ENCODE measurements at places on chromosomes 16 and 17.
A peak's percentile ranks its signal among the peaks of the same experiment; 100 is the strongest.

DNA sequence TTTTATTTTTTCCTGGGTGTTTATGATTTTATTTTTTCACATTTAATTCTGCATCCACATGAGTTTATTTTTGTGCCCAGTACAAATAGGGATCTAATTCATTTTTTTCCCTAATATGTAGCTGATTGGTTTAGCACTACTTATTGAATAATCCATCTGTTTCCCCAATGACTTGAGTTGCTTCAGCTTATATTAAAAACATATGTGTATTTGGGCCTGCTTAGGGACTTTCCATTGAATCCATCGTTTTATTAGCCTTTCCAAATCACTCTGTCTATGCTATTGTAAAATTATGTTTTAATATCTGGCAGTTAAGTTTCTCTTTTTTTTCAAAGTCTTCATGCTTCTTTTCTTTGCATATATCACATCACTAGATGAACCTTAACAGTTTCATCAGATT is 42.2 kb downstream of the WWP2 start:
- DNase-seq, result no peak

DNA sequence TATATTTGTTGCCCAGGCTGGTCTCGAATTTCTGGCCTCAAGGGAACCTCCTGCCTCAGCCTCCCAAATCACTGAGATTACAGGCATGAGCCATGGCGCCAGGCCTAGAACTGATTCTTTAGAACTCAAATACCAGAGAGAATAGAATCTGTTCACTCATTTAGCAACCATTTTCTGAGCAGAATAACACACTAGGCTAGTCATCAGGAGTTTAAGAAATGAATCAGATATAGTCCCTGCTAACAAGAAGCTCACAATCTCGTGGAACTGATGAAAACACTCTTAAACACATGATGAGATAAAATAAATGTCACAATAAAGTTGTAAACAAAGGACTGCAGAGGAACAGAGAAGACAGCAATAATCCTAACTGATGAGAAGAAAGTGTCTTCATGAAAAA is 55.8 kb upstream of the ADCY9 start:
- no peak for DNase-seq

DNA sequence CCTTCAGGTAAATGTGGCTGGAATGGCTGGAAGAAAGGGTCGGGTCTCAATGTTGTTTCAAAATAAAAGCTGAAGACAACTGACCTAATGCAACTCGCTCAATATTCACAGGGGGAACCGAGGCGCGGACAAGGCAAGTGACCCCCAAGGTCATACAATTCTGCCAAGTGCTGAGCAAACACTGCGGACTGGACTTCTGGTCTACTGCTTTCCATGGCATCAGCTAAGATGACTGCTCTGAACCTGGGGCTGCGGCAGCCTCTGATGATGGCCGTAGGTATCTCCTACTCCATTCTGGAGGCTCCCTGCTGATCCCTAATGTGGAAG is 21.9 kb downstream of the CA4 start:
- DNase-seq, result no peak

DNA sequence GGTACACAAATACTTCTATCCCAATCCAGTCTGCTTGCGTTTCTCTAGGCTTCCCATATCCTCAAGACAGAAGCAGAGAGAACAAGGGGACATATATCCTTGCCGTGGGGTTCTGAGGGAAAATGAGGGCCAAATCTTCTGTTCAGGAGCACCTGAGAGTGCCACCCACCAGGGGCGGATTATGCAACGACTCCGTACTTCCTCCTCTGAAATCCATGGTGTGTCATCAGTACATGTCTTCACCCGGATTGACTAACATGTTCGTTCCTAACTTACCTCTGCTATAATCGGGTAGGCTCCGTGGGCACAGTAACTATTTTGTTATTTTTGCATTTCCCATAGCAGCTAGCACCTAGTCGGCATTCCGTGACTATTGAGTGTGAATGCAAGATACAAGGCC is 7.8 kb upstream of the ZNF200 start:
- DNase-seq, result no peak

- DNase-seq, result no peak
These were observed 22.5 kb downstream of the EIF4A3 start for GRCh38 chr17:80124351-80124981.

- no peak for DNase-seq
These were observed 7.0 kb downstream of the CORO6 start for GRCh38 chr17:29615492-29616299.

- no peak for DNase-seq
These were observed 12.7 kb downstream of the JPT2 start for GRCh38 chr16:1690810-1691209.

GRCh38 chr17:34319039-34319483 is at the start of gene CCL8:
Gene CCL8 (plus strand): TSS chr17:34319435. CDS start chr17:34319502, 67 bp downstream.
- no peak for DNase-seq

DNA sequence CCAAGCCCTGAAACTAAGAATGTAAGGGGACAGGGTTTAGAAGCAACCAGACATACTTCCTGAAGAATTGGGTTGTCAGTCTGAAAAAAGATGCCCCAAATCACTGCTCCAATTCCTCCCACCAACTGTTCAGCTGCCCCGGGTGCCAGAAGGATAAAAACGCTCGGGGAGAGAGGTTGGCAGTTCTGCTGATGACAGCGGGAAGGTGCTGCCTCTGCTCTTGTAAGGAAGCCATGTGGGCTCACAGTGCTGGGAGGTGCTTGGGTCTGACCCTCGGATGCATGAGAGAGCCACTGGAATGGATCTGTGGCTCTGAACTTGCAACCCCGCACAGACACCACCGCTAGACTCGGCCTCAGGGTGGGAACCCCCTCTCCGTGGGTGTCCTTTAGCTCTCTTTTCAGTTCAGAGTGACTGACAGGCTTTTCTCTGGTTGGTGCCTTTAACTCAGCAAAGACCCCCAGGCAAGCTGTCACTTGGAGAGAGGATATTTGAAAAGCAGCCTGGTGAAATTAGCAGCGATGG is 364.8 kb upstream of the RBFOX1 start:
- DNase-seq, result no peak

DNA sequence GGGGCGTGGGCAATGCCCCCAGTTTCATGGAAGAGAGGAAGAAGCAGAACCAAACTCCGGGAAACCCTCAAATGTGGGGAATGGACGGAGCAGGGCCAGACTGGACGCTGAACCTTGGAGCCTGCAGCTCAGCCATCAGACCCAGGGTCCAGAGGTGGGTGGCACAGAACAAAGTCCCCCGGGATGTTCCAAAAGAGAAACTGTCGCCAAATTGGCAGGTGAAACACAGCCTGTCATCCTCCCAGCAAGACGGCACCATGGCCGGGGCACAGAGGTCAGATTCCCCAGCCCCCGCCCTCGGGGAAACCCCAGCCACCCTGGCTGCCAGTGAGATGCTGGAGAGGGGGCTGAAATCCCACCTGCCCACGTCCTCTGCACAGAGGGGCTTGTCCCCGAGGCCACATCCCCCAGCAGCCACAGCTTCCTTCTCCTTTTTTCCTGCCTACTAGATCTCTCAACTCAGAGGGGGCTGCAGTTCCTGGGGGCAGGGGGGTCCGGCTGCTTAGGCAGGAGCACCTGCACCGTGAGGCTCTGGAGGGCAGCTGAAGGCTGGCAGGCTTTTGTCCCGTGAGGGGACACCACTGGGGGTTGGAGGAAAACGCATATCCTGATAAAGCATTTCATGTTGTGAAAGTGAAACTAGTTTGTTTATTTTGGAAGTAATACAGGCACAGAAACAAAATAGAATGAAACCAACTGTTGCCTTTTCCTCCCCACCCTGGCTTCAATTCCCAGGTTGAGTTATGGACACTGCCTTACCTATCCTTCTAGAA is 1.2 kb upstream of the SECTM1 start:
- no peak for DNase-seq

GRCh38 chr16:29858149-29858849 is 4.7 kb downstream of the CDIPT start:
- DNase-seq, result no peak

GRCh38 chr16:10865991-10866966 is 10.7 kb upstream of the CIITA start:
- no peak for DNase-seq

- DNase-seq, result peak; percentile 60
These were observed 94.0 kb downstream of the SKAP1 start for GRCh38 chr17:48335858-48336500.

DNA sequence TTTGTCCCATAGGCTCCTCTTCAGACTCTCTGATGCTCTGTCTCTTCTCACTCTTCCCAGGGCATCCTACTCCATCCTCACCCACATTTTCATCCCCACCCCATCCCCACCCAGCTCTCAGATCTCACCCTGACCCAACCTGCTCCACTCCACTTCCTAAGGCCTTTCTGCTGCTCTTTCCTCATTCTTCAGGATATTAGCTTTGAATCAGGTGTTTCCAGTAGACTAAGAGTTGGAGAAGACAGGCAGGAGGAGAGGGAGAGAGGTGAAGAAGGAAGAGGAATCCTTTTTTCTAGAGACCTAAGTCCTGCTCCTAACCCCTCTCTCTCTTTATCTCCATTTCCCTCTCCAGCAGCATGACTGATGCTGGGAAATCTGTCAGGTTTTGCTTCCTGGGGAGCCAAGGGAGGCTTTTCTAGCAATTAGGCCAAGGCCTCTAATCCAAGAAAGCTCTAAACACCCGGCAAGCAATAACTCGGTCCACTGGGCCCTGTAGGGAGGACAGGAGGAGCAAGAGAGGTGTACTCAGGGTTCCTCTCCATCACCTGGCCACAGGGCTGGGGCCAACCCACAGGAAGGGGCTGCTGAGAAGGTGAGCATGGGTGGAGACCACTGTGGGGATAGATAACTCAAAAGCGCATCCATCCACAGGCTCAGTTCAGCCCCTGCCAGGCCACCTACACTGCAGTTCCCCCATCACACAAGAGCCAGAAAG is 133.3 kb downstream of the TMEM132E start:
- DNase-seq, result no peak

DNA sequence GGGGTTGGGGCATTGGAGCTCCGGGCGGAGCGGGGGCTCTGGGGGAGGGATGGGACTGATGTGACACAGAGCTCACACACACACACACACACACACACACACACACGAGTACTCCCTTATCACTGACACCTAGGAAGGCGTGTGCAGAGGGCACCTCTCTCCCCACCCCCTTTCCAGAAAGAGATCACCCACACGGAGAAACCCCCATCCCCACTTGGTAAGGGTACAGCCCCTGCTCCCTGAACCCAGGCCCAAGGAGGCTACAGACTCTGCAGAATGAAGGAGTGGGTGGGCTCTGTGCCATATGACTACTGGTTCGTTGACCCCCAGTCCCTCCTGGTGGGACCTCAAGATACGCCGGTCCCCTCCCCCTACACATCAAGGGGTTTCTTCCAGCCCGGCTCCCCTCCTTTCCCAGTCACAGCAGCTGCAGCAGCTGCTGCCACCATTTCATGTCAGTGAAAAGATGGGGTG is 8.7 kb upstream of the ARHGAP23 start:
- no peak for DNase-seq

DNA sequence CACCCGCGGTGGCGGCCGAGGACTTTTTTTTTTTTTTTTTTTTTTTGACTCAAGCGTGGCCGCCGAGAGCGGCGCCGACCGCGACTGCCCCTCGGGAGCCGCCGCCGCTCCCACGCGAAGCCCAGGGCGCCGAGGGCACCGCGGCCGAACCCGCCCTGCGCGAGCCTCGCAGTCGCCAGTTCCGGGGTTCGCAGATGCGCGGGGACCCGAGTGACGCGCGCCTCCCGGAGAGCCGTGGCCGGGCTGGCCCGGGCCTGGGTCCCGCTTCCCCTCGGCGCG is 1.1 kb downstream of the METRNL start:
- DNase-seq, result no peak

DNA sequence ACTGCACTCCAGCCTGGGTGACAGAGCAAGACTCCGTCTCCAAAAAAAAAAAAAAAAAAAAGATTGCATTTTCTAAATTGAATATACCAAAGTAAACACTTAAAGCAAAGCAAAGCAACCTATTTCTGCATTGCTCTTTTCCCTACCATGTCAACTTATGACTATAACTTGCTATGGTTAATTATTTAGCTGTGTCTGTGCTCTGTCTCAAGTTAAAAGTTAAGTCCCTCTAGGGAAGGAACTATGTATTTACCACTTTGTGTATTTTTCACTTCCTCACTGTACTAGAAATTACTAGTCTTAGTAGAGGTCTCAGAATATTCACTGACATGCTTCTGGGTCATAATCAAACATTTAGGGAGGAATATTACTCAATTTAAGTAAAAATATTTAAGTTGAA is 711.7 kb upstream of the SOX9 start:
- no peak for DNase-seq

DNA sequence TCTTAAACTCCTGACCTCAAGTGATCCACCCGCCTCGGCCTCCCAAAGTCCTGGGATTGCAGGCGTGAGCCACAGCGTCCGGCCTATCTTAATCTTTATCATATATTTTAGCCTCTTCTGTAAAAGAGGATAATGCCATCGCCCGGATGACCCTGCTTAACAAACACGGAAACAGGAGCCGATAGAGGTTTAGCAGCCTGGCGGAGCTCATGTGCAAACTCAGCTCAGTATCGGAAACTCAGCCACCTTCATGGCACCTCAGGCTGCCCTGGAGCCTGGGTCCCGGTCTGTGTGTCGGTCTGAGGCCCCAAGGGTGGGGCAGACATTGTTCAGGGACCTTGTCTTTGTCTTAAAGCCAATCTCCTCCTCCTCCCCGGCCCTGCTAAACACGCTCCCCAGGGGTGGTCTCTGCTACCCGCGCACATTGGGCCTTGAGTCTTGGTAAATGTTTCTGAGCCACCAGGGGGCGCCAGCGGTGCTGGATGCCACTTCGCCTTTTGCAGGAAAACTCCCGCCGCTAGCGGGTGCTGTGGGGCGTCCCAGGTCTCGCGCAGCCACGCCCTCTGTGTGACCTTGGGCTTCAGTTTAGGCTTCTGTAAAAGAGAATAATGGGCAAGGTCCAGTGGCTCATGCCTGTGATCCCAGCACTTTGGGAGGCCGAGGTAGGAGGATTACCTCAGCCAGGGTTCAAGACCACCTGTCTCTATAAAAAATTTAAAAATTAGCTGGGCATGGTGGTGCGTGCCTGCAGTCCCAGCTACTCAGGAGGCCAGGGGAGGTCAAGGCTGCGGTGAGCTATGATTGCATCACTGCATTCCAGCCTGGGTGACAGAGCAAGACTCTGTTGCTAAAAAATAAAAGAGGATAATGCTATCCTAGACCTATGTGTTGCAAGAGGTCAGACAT is 2.7 kb downstream of the CETP start:
- peak; percentile 39 for DNase-seq

DNA sequence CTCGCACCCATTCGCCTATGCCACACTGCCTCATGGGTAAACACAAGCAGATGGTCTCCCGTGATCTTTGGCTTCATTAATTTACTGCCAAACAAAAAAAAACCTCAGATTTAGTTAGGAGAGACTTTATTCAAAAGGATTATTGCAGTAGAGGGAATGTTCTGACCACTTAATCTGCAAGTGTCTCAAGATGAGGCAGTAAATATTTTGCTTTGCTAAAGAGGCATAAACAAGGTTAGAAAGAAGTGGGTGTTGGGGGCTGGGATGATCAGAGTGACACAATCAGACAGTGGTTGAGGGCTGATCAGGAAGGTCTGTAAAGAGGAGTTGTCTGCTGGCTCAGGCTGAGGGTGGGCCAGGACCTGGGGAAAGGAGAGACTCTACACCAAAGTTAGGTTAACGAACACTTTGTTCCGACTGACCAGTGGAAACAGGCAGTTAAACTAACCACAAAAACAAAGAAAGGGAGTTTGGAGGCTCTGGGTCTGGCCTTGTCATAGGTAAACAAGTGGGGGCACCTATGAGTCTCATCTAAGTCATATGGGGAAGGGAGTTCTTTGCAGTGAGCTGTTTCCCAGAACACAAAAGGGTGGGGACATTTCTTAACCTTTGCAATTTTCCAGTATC is 28.5 kb downstream of the HSD17B2 start:
- no peak for DNase-seq

All from HFF-Myc (cell line).